ENCODE measurements at places on chromosomes 7 and 10.

DNA sequence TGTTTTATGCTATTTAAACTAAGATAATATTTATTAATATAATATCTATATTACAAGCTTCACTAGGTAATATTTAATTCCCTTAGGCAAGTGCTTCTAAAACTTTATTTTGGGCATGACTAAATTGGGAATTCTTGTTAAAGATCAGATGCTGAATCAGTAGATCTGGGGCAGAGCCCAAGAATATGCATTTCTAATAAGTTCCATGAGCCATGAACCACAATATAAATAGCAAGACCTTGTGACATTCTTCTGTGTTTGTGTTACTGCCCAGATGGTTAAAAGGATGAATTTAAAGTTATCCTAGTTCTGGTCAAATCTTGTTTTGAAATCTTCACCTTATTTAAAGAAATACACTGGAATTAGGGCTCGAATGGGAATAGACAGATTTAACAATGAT, 258.4 kb upstream of the CACNA2D1 start:
- no peak for DNase-seq

- no peak for DNase-seq
These were observed 19.7 kb downstream of the NUDCD3 start for GRCh38 chr7:44470628-44471245.

DNA sequence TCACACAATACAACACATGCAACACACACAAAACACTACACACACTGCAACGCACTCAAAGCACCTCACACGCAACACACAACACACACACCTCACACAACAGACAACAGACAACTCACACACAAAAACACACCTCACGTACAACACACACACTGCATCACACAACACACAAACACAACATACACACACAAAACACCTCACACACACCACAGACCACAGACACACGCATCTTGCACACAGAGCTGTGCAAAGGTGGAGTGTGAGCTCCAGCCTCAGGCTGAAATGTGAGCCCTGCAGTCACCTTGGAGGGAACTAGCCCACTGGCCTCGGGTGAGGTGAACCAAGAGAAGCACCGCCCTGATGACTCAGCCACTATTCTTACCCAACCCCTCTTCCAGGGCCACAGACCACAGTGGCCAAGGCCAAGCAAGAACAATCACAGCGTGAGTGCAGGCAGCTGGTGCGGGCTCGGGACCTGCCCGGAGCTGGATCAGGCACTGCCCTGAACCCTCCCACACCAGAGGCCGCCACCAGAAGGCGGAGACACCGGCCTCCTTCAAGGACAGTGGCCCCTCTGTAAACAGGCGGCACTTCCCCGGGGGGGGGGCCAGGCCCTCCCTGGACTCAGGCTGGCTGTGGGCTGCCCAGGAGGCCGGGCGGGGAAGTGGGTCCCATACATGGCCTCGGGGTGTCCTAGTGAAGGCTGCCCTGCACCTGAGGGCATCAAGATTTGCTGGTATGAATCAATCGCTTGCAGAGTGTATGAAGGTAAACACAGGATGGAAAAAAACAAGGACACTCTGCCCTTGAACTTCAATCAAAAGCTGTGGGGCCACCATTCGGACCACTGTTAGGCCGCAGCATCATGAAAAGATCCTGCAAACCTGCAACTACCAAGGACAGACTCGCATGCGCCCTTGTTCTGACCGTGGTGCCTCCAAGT, 106.7 kb downstream of the TNS3 start:
- DNase-seq = no peak

GRCh38 chr10:79444199-79445119, 965 bp downstream of the ZCCHC24 start:
- DNase-seq = no peak

GRCh38 chr7:154905146-154905545, 97.8 kb downstream of the PAXIP1 start:
- no peak for DNase-seq

- DNase-seq = no peak
These were observed 82.4 kb downstream of the KLF6 start for GRCh38 chr10:3702569-3702968.

DNA sequence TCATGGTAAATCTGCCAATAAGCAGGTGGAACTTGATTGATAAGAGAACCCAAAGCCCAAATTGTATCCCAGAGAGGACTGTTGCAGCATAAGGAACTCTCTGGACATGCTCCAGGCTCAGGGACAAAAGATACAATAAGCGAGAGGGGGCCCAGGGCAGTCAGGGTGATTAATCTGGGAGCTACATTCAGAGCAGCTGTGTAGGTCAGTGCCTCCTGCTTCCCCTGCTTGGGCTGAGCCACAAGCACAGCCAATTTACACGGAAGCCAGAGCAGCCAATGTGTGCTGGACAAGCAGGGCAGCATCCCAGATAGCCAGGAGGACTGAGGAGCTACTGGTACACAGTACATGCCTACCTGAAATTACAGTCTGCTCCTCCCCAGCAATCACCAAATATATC, 24.2 kb downstream of the MYPN start:
- DNase-seq = no peak

DNA sequence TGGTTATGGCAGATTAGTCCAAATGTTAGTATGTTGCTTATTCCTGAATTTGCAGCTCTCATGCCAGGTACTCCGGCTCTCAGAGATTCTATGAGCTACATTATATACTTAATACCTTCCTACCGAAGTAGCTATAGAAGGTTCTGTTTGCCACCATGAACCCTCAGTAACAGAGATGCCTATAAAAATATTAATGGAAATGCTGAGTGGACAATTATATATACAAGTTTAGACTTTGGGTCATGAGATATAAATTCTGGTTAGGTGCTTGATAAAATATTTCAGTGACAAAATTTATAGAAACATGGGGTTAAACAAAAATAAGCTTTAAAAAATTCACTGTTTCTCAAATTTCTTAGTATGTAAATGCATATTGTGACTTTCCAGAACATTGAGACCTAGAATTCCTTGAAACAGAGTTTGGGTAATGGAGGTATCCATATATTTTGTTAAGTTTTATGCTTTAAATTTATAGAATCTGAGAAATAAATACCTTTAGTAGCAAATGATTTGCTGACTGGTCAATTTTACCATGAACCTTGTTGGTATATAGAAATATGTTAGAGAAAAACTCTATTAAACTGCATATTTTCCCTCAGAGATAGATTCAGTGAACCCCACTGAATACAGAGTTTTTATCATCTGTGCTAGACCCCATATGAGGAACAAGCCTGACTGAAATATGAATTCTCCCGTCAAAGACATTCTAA, 533.5 kb downstream of the SH2D4B start:
- DNase-seq = no peak
